Spinal cord (tissue), 10 donors: ENCODE measurements at places on chromosomes 13 and 19.

GRCh38 chr13:30991922-30992321 is 59.5 kb downstream of the TEX26 start:
- DNase-seq, result no peak

DNA sequence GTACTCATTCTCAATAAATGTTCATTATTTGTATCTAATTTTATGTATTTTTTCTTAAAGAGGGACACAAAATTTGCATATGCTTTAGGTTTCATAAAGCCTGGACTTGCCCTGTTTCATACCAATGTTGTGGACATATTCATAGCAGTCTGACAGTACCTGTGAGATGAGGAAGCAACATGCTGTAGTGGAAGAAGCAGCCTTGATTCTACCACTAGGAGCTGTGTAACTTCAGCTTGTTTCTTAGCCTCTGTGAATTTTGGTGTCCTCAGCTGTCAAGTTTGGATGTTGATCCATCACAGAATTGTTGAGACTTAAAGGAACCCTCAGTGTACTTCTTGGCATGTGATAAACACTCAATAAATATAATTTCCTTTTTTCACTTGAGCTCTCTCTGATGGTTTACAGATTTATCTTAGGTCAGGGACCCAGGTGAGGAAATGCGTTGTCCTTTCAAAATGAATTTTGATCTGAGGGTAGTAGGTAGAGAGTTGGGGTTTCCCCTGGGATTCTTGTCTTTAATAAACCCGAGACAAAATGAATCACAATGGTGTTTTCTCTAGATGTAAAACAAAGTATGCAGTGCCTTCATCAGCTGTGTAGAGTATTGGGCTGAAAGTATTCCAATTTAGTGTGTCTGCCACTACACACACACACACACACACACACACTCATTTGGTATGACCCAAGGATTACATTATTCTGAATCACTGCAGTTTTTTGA is 152.1 kb downstream of the KCNRG start:
- DNase-seq, result no peak

DNA sequence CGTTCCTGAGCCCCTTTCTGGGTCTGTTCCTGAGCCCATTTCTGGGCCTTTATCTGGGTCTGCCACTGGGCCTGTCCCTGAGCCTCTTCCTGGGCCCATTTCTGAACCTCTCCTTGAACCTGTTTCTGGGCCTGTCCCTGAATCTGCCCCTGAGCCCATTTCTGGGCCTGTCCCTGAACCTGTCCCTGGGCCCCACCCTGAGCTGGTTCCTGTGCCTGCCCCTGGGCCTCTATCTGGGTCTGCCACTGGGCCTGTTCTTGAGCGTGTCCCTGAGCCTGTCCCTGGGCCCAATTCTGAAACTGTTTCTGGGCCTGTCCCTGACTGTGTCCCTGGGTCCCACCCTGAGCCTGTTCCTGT is 40.4 kb upstream of the GRTP1 start:
- no peak for DNase-seq

DNA sequence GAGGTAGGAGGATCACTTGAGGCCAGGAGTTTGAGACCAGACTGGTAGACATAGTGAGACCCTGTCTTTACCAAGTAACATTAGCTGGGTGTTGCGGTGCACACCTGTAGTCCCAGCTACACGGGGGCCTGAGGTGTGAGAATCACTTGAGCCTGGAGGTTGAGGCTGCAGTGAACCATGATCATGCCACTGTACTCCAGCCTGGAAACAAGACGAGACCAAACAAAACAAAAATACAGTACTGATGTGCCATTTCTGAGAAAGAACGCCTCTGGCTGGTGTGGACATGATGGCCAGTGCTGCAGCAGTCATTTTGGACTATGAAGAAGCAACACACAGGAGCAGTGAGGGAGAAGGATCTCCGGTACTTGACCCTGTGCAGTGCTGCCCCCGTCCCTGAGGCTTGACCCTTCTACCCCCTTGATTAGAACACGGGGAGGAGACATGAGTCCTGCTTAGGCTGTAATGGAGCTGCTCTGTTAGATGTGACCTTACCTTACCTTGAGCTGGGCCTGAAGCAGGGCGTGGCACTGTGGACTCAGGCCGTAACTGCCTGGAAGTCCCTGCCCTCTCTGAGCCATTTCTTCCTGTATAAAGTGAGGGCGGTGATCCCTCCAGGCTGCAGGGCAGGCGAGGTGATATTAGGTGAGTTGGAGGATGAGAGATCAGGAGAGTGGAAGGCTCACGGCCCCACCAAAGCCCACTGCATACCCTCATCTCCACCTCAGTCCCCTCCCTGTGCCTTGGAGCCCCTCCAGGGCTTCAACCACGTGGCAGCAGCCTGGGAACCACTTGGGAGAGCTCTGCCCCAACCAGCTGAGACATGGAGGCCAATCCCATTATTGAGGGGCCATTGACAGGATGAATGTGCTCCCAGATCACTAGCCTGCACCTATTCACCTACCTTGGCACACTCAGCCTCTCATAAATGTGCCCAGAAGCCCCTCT is 5.9 kb downstream of the RPL18A start:
- no peak for DNase-seq

- DNase-seq, result no peak
Measured at GRCh38 chr19:4177146-4177545, 5.2 kb downstream of the SIRT6 start.

GRCh38 chr13:27797228-27797624 is 4.9 kb downstream of the GSX1 start:
- no peak for DNase-seq

GRCh38 chr13:46468570-46469463 is 81.8 kb upstream of the RUBCNL start:
- peak; percentile 54 for DNase-seq

GRCh38 chr13:28574617-28575142 is 79.8 kb upstream of the FLT1 start:
- DNase-seq, result no peak

DNA sequence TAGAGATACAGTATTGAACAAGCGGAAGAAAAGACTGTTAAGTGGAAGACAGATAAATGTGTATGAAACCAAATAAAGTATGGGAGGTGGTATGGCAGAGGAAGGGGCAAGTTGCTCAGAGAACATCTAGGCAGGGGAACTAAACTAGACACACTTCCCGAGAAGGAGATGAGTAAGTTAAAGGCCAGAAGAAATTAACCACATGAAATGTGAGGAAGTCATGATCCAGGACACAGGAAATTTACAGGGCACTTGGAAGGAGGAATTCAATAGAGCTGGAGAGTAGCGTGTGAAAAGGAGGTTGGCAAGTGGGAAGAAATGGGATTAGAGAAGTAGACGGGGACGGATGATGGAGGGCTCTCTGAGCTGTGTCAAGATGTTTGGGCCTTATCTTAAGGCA is 208.8 kb downstream of the COG6 start:
- no peak for DNase-seq

- DNase-seq, result no peak
Measured at GRCh38 chr19:13844130-13844631, 32.8 kb upstream of the NANOS3 start.
